ENCODE measurements at places on chromosomes 16 and 17.

- no peak for DNase-seq
These were observed 30.3 kb downstream of the CACNA1H start for GRCh38 chr16:1182950-1183907.

DNA sequence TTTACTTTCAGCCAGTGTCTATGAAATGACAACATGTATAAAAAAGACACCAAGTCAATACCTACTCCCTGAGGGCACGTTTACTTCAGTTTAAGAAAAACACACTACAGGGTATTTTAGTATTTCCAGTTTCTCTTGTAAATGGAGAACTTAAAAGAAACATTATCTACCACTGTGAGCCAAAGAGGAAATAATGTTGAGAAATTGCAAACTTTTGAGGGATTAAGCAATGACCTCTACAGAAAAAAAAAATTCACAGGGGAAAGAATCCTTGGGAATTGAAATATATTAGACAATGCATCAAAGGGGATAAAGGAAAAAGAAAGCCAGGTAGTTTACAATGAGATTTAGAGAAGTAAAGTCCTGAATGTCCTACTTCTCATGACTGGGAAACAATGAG lies 126.0 kb downstream of the KCNJ2 start:
- no peak for DNase-seq

GRCh38 chr16:84728853-84729424 lies 29.1 kb downstream of the USP10 start:
- DNase-seq: no peak

GRCh38 chr17:76523084-76524037 lies 14.1 kb downstream of the CYGB start:
- DNase-seq: peak; percentile 67

- DNase-seq: no peak
These were observed 156.6 kb downstream of the GSG1L start for GRCh38 chr16:27906883-27907282.

- peak; percentile 61 for DNase-seq
These were observed 26.1 kb downstream of the SPG7 start for GRCh38 chr16:89534252-89534756.

GRCh38 chr16:84055366-84055765 lies 12.8 kb upstream of the SLC38A8 start:
- no peak for DNase-seq

DNA sequence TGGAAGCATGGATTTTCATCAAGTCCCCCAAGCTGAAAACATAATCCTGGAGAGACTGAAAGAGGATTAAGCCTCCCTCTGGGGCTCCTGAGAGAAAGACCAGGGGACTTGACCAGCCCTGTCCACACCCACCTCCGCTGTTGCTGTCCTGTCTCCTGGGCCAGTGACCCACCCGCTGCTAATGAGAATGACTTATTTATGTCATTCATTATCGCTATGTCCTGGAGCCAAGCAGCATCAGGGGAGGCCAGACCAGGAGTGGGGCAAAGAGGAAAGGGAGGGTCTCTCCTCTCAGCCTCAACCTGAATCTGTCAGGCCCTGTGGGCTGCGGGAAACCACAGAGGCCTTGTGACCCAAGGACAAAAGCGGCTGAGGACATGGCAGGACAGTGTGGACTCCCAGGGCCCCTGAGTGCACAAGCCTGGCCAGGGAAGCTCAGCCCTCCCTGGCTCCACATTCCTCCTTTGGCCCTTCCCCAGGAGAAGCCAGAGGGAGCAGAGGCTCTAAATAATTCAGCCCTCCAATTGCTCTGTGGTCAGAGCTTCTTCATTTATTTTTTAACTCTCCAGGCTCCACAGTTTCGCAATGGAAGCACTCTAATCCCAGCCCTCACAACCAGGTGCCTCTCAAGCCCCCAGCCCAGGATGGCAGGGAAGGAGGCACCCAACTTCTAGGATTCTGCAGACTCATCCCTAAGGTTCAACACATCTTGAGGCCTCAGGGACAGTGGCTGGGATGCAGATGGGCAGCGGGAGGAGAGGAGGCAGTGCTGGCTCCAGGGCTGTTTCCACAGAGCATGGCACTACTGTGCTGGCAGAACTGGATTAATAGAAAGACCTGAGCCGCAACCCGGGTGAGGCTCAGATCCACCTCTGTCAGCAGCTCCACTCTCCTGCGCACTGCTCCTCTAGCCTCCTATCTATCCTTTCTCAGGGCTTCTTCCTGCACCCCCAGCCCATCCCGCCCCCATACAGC lies 19.1 kb downstream of the CUEDC1 start:
- DNase-seq: no peak

DNA sequence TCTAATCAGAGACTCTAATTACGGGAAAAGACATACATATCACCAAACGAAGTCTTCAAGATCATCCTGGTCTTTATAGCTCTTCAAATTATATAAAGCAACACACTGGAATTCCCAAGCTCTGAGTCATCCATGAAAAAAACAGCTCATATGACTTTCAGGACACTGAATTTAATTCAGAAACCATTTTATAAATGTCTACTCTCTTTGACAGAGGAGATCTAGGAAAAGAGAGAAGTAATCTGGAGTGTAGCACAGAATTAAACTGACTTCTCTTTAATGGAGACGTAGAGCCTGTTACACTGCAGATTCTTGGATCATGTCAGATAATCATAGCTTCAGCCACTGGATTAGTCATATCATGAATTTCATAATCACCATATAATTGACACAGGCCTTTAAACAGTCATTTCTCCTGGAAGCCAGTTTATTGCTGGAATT lies 86.8 kb upstream of the WSB1 start:
- DNase-seq: no peak

GRCh38 chr16:55488306-55488705 lies 9.3 kb downstream of the MMP2 start:
- no peak for DNase-seq

DNA sequence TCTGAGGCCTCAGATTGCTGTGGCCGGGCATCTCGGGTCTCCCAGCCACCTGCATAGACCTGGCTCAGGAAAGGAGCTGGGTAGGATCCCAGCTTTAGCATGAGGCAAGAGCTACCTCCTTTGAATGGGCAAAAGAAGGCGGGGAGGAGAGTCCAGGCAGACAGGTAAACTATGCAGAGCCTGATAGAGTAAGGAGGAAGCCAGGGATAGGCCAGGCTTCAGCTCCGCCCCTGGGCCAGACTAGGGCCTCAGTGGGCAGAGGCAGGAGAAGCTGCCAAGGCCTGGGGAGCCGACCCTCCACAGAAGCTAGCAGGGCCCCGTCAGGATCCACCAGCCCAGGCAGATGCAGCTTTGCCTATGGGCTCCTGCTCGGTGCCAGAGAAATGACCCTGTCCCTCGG lies 22.6 kb upstream of the UBE2G1 start:
- no peak for DNase-seq

DNA sequence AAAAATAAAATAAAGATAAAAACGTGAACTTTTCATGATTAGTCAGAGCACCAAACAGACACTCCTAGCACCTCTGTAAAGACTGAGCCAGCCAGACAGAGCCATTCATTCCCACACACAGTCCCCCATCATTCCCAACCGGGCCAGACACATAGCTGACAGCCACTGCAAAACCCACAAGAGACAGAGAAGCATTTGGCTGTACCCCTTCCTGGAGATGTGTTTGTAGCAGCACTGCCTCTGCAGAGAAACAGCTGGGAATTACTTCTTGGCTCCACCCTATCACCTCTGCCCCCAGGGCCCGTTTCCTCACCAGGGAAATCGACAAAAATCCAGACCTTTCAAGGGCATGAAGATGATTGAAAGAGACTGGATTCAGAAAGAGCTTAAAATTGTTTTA lies 46.4 kb downstream of the MYH11 start:
- DNase-seq: no peak

DNA sequence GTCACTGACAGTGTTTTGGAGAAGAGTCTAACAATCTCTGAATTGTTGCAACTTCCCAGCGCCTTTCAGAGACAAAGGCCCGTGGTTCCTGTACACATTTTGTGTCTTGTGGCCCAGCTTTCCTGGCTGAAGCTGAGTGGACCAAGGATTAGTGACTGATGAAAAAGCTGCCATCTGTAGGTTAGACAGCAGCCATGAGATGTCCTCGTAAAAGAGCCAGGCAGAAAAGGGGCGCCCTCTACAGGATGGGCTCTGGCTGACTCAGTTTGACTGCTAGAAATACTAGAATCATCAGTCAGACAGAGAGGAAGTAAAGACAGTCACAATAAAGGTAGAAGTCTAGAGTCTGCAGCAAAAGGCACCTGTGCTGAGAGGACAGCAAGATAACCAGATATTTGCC lies 26.5 kb upstream of the NF1 start:
- DNase-seq: no peak

DNA sequence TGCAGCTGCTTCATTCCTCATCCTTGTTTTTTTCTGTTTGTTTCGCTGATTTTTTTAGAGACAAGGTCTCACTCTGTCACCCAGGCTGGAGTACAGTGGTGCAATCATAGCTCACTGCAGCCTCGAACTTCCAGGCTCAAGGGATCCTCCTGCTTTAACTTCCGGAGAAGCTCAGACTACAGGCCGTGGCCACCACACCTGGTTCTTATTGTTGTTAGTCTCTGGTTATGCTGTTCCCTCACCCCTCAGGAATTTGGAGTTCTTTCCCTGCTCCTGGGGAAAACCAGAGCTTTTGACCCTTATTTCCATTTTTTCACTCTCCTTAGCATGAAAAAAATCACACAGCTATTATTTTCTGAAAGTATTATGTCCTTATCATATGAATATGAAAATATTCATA lies 1.8 kb downstream of the ODF4 start:
- no peak for DNase-seq

DNA sequence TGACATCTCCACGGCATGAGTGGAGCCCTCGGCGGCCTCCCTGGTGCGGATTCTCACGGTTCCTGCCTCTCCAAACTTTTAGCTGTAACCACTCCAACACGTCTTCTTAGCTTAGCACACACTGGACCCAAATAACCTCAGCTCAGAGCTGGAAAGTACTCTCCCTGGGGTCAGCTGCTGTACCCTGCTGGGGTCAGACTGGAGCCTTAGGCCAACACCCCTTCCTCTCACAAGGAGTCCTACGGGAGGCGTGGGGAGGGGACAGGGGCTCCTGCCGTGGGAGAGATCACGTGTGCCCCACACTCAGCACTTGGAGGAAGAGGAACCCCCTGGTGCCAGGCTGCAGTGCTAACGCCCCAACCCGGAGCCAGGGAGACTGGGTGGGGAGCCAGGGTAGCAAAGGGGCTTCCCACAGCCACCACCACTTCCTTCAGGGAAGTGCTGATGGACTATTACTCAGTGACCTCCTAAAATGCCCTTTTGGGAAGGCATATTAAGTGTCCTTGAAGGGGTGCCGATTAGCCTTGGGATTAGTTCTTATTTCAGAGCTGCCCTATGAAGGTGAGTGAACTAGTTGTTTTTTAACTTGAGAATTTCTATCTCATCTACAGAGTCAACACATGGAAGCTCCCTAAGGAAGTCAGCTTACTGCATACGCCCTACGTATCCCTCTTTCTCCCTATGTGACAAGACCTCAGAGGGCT lies 124.0 kb downstream of the HIC1 start:
- no peak for DNase-seq

DNA sequence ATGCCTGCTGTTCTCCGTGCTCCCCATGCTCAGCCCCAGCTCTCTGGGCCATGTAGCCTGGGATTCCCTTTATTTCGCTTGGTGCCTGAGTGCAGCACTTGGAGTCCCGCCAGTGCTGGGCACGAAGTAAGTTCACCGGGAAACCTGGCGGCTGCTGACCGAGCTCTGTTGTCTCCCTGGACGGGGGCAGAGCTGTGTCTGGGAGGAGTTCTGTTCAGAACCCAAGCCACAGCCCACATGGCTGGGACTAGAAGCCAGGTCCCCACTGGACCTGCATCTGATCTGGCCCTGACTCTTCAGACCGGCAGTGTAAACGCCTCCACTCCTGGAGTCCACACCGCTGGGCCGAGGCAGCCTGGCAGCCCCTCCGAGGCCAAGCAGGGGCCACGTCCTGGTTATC lies 37.5 kb upstream of the CIBAR2 start:
- no peak for DNase-seq

- no peak for DNase-seq
These were observed 38.6 kb upstream of the TBX2 start for GRCh38 chr17:61361084-61361483.

All from CD4-positive, alpha-beta memory T cell (primary cell).